ENCODE measurements at places on chromosomes 1 and 21. TPM values are rescaled to one million over a fixed set of nuclear protein-coding genes. Genes with fewer than 3 reads are reported as not detected.

Gene TRIM58
- not detected for total RNA-seq

Gene S100A8
- total RNA-seq, result not detected

Gene NUAK2
- 29.7 TPM for total RNA-seq

Gene C1orf87
- not detected for total RNA-seq

Gene PALMD
- 0.37 TPM for total RNA-seq

Gene PGLYRP3
- total RNA-seq, result not detected

Gene SRP9
- total RNA-seq, result 280 TPM

Gene OR2M3
- total RNA-seq, result not detected

Gene TXNIP
- 0.16 TPM for total RNA-seq

Gene MATN1
- 0.11 TPM for total RNA-seq

Gene GABPA
- 6.7 TPM for total RNA-seq

Gene RCSD1
- 0.07 TPM for total RNA-seq

Gene NCF2
- total RNA-seq, result 1.9 TPM

Gene NBPF20
- total RNA-seq, result 3.3 TPM

Gene DRAXIN
- 0.06 TPM for total RNA-seq

Gene PPFIA4
- 0.32 TPM for total RNA-seq

Gene S1PR1
- total RNA-seq, result 0.10 TPM

Gene IQCC
- total RNA-seq, result 1.6 TPM

Gene PM20D1
- not detected for total RNA-seq

Gene OLFML3
- 3.9 TPM for total RNA-seq

Gene CYP4X1
- not detected for total RNA-seq

Gene ST6GALNAC3
- 0.77 TPM for total RNA-seq

Gene CELA3B
- total RNA-seq, result not detected

Gene YBX1
- 734 TPM for total RNA-seq

Gene CASZ1
- total RNA-seq, result 2.1 TPM

Gene DDI2
- 7.5 TPM for total RNA-seq

Gene DMBX1
- 1.1 TPM for total RNA-seq

Gene CLEC20A
- total RNA-seq, result not detected

Gene GBP2
- total RNA-seq, result 0.98 TPM

Gene CYYR1
- total RNA-seq, result not detected

Gene RNU1-4
- not detected for total RNA-seq

Gene MIXL1
- total RNA-seq, result not detected

Gene F5
- total RNA-seq, result 0.09 TPM

Gene RHBDL2
- total RNA-seq, result 1.9 TPM
